Nephron progenitor cell (in vitro differentiated cells): ENCODE measurements at places on chromosomes 7 and 10.

- DNase-seq = no peak
These were observed 30.9 kb downstream of the LAMB1 start for GRCh38 chr7:107972075-107972482.

DNA sequence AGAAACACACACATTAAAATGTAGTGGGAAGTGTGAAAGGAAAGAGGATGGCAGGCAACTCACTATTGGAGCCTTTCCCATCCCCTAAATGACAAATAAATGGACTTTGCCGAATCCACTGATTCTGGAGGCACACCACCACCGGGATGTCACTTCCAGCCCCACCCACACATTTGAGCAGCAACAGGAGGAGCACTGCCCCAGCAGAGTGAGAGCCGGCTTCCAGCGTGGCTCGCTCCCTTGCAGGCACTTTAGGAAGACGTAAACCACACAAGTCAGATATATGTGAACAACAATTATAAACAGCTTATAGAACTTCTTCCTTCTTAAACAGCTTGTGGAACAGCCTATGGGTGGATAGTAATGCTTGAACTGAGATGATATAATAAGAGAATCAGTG is 191.0 kb downstream of the DGKI start:
- no peak for DNase-seq

DNA sequence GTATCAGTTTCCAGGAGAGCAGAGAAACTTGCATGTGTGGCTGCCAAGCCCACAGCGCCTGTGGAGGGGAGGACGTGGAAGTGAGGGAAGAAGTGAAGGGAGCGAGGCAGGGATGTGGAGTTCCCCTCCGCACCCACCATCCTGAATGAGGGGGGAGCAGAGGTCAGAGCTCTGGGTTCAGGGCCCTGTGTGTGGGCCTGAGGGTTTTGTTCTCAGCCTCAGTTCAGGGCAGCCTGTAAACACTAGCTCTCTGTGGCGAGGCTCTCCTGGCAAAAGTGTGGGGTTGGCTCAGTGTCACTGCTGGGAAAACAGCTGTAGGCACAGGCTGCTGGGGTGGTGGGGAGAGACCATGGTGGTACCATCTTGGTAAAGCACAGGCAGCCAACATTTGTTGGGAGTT is 108.4 kb downstream of the C10orf105 start:
- DNase-seq = no peak

GRCh38 chr7:38743899-38744298 is 112.7 kb upstream of the AMPH start:
- no peak for DNase-seq
